ENCODE measurements at places on chromosomes 7 and 10.
A peak's percentile ranks its signal among the peaks of the same experiment; 100 is the strongest.

GRCh38 chr10:27642023-27642589 lies 103.5 kb downstream of the MKX start:
- no peak for DNase-seq

DNA sequence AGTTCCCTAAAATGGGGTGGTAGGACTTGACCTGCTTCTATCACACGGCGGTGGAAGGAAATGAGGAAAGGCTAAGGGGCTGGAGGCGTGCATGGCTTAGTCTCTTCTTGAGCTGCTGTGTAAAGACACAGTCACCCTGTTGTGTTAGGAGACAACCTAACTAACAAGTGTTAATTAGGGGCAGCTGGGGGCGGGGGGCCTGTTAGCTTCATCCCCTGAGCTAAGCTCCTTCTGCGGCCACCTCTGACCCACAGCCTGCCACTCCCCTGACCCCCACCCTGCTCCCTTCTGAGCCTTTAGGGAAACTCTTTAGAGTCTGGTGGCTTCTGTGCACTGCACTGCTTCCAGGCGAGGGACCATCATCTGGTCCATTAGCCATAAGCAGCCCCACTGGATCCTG lies 28.0 kb downstream of the COL17A1 start:
- no peak for DNase-seq

DNA sequence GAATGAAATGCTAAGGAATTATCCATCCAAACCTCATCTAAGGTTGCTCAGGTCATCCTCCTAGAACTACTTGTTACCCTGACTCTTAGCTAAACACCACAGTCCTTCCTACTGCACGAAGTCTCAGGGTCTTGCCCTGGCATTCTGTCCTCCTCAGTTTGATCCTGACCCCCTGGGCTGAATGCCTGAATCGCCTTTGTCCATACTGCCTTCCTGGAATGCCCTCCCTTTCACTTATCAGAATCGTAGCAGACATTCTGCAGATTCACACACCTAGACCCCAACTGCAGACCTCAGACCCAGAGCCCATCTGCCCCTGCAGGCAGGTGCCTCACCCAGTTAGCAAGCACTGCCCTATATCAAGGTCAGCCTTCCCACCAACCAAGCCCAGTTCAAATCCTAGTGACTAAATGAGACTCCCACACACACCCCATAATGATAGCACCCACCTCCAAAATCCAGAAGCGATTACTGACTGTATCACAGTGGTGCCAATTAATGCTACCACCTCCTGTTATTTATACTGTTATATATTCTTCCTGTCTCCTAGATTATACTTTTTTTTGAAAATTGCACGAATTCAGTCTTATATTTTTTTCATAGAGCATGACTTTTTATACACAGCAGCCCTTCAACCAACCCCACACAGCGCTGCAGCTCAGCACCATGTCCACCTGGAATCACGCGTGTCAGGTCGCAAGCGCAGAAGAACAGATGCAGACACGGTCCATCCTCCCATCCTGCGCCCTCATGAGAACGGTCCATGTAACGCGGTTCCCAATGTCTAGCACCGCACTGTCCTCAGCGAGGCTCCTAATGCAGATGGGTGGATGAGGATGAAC lies 3.7 kb downstream of the PARD3 start:
- no peak for DNase-seq

DNA sequence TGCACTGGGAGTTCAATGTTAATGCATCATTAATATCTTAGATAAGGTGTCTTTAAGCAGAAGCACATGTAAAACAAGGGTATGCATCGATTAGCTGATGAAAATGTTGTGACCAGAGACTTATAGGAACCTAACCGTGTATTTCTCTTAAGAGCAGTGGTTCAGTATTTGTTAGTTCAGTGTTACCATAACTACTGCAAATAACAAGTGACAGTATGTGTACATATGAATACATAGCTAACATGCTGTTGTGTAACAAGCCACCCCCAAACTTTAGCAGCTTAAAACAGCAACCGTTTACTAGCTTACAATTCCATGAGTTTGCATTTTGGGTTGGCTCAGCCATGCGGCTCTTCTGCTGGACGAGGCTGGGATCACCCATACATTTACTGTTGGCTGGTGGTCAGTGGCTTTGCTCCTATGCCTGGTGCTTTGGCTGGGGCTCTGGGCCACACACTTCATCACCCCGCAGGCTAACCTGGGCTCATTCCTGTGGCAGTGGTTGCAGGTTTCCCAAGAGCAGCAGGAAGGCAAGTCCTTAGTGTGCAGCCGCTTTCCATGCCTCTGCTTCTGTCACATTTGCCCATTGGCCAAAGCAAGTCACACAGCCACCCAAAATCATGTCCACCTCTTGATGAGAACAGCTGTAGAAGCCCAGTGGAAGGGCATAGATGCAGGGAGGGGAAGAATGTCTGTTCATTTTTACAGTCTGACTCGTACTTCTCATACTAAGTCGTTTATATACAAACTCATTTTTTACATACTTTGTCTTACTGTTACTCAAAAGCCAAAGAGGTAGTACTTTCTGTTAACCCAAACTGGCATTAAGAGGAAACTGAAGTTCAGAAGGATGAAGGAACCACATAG lies 103.3 kb upstream of the GATA3 start:
- DNase-seq = no peak

DNA sequence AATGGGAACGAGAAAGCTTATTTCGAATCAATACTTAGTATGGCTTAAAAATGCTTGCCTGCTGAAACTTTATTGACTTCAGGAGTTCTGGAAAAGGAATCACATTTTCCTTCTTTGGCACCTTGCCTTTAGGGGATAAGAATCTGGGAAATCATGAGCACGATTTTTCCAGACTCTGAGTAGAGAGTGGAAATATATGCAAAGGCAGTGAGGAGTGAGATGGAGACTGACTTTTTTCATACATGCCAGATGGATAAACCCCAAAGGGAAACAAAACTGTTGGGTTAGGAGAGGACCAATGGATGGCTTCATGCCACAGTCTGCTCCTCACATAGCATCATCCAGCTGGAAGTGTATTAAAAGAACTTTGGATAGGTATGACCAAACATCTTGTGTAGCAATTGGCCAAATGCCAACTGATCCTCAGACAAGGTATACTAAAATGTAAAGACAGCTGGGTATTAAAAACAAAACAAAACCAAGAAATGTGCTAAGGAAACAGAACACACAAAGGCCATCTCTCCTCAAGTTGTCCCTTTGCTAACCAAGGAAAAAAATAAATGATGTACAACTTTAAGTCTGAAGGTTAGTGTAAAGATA lies 1.7 kb downstream of the COL28A1 start:
- DNase-seq = no peak

DNA sequence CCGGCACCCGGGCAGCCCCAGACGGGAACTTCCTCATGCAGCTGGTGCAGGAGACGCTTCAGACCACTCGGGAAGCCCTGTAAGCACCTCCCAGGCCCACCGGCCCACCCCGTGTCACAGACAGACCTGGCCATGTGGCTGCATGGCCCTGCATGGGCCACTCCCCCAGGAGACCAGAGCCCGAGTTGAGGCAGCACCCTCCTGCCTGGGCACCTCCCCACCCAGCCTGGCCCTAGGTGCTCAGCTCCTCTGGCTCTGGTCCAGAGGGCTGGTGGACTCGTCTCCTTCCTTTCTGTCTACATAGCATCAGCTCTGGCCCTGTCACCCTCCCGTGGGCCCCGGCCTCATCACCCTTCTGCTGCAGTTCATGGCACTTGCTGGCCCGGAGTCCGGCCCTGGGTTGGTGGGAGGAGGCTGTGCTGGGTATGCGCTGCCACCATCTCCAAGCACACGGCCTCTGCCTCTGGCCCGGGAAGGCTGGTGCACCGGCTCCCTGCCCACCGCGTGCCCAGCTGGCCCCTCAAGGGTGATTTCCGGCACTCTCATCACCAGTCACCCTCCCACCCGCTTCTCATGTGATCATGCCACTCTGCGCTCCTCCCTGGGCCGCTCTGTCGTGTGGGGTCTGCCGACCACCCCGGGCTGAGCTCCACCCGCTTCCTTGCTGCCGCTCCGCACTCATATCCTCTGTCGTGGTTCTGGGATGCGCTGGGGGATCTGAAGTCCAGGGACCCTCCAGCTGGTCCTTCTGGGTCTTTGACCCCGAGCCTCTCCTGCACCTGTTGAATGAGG lies 53.1 kb upstream of the DPYSL4 start:
- DNase-seq = no peak

DNA sequence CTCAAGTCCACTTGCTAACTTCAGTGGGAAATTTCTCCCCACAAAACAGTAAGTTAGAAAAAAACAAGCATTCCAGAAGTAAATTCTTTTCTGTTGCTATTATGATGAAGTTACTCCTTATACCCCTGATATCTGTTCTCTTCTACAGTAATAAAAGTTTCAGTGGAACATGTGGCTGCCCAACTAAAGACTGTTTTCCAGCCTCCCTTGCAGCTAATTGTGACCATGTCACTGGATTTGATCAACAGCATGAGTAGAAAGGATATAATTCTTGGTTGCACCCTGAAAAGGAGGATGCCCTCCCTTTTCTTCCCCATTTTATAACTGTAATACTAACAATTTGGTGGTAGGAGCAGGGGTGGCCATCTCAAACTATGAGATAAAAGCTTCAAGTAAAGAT lies 40.6 kb downstream of the IMMP2L start:
- no peak for DNase-seq

- DNase-seq = no peak
Measured at GRCh38 chr7:50262916-50263690, 41.4 kb upstream of the IKZF1 start.

DNA sequence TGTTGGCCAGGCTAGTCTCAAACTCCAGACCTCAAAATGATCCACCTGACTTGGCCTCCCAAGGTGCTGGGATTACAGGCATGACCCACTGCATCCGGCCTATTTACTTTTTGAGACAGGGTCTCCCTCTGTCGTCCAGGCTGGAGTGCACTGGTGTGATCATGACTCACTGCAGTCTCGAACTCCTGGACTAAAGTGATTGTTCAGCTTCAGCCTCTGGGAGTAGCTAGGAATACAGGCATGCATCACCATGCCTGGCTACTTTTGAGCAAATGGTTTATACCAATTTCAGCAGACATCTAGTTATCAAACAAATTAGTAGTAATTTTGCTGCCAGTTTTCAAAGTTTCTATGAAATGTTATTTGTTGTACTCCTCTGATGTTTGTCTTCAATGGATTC lies 2.2 kb upstream of the WAC start:
- no peak for DNase-seq

DNA sequence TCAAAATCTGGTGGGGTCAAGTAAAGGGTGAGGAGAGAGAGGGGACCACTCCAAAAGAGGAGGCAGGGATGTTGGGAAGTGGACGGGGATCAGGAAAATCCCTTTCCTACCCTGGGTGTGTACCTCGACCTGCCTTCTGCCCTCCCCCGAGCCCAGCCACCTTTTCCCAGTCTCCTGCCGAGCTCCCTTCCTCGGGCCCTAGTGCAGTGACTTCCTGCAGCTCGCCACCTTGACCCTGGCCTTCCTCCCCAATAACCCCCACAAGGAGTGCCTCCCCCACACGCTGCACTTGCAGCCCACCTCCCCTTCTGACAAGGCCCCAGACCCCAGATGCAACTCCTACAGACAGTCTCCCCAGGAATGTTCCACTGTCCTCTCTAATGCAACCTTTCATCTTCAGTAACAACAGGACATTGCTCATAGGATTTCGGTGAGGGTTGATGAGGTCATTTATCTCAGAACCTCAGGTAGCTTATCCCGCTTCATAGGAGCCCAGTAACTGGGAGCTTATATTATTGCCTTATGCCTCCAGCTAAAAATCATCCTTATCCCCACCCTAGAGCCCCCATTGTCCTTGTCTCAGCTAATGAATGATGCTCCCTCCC lies 90.1 kb downstream of the MKI67 start:
- no peak for DNase-seq

GRCh38 chr10:59585046-59585700 lies 124.5 kb downstream of the SLC16A9 start:
- DNase-seq = peak; percentile 18

All from anterior cingulate cortex (tissue), 58 donors.